ENCODE measurements at places on chromosomes 5 and 9.

GRCh38 chr9:91904588-91905236 lies 45.3 kb downstream of the ROR2 start:
- no peak for DNase-seq

DNA sequence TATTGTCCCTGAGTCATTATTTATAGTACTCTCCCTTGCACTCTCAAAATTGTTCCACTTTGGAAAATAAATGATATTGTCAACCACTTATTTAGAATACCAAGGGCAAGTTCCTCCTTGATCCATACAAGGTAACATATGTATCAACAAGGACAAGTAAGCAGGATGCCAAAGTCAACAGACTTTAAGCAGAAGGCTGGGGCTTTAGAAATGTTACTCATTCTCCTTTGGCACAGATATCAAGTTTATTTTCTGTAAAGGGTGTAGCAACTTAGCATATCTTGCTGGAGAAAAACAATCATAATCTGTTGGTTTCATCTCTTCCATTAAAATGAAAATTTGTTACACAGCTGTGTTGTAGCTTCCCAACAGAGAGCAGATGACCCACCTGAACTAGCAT lies 248.7 kb upstream of the SLC30A5 start:
- no peak for DNase-seq

DNA sequence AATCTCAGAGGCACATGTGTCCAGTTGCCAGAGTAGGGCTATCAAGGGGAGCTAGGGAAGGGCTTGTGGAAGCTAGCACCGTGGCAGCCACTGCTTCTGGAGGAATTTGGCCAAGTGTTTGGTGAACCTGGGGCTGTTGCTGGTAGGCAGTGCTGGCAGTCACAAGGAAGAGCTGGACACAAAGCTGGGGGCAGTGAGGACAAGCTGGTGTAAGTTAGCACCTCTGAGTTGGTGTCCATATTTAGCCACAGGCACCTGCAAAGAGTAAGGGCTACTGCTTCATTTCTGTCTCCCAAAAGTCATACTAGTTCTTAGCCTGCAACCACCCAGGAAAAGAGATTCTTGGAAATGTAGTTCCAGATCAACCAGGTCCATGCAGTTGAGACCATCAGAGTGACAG lies 359.4 kb downstream of the CSNK1G3 start:
- DNase-seq = no peak

DNA sequence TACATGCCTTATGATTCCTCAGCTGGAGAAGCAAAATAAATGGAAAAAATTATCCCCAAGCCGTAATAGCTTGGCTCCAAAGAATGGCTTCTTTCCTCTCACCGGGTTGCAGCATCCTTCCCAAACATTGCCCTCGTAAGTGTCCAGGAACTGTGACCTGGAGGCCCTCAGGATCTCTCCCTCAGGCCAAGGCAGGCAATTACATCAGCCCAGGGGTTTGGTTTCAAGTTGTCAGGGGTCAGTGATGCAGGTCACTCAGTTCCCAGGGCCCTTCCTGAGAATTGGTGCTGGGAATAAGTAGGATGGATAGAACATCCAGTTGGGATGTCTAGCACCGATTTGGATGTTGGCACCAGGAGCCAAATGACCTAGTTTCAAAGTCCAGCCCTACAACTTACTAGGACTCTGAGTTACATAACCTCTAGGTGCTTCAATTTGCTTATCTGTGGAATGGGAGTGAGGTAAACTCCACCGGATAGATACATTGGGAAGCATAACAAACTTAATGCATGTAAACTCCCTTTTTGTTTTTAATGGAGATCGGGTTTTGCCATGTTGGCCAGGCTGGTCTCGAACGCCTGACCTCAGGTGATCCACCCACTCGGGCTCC lies 133.5 kb upstream of the DAP start:
- no peak for DNase-seq

- DNase-seq = no peak
These were observed 73.5 kb downstream of the TRIM36 start for GRCh38 chr5:115096034-115096769.

DNA sequence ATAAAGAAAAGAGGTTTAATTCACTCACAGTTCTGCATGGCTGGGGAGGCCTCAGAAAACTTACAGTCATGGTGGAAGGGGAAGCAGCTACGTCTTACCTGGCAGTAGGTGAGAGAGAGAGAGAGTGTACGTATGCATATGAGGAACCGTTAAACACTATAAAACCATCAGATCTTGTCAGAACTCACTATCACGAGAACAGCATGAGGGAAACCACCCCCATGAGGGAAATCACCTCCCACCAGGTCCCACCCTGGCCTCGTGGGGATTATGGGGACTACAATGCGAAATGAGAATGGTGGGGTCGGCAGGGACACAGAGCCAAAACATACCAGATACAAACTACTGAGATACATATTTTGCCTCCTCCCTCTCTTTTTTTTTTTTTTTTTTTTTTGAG lies 10.8 kb upstream of the FER start:
- no peak for DNase-seq

DNA sequence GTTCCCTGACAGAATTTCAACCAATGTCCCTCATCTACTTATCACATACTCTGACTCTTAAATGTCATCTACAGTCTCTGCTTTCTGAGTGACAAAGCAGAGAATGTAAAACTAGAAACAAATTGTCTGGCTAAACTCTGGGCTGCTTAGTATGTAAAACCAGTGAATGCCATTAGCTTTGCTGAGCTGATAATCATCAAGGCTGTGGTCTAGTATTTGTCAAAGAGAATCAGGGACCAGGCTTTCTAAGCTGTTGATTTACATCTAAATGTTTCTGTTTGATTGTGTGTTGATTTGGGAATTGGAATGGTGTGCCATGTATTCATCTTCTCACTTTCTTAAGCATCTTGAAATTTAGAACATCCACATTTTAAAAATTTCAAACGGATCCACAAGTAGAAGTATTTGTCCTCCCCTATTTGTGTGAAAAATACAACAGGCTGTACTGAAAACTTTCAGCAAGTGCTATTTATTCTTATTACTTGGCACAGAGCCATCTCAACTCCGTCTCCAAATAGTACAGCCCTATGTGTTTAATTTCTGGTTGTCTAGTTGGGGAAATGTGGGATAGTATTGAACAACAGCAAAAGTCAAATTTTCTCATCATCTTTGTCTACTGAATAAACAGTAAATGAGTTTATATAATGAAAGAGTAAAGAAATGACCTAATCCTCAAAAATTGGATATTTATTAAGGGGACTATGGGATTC lies 251.5 kb downstream of the KCTD16 start:
- no peak for DNase-seq

- DNase-seq = no peak
These were observed 65.6 kb downstream of the RALGPS1 start for GRCh38 chr9:126980231-126980630.

GRCh38 chr5:165457859-165458481 lies 1952.6 kb downstream of the MAT2B start:
- DNase-seq = no peak

DNA sequence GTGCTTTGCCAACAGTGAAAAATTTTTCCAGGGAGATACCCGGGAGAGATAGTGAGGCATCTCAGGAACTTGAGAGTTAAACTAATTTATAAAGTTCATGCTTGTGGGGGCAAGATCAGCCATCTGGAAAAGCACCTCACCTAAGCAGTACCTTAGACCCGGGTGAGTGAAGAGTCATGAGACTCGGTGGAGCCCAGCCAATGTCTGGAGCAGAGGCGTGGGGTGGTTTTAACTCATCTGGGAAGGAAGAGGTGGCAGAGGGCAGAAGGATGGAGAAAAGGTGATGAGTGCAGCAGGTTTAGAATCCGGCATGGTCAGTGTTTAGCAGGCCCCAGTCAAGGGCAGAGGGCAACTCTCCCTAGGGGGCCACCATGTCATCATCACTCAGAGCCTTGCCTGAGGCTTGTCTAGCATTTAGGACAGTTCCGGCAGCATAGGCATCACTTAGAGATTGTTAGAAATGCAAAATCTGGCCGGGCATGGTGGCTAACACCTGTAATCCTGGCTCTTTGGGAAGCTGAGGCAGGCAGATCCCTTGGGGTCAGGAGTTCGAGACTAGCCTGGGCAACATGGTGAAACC lies 4.3 kb upstream of the RNF183 start:
- DNase-seq = no peak

GRCh38 chr5:40356248-40356647 lies 323.5 kb upstream of the PTGER4 start:
- DNase-seq = no peak

- DNase-seq = no peak
These were observed 796 bp downstream of the TRIM52 start for GRCh38 chr5:181259974-181260719.

- no peak for DNase-seq
These were observed 25.0 kb downstream of the LPAR1 start for GRCh38 chr9:111013250-111013649.

DNA sequence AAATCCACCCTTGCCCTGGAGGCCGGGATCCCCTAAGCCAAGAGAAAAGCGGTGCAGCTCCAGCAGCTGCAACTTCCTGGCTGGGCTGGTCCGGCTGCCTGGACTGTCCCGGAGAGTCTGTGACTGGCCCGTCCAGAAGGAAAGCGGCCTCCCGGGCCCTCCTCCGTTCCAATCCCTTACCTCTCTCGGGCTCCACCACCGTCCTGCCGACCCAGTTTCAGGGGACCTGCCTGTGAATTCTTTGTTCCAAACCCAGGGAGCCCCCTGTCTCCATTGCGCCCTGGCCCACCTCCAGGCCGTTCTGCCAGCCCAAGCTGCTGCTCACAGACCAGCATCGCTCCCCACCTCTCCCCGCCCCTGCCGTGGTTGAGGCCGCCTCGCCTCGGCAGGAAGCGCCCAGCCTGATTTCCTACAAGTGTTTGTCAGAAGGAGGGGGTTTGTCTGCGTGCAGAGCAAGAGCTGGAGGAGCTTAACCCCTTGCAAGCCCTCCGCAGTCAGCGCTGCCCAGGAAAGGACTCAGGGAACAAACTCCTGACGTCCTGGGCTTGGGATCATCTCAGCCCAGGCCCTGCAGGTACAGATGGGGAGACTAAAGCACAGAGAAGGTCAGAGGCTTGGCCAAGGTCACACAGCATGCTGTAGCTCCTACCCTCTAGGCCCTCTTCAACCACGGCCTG lies at the start of gene AKNA:
Gene AKNA, minus strand, starts transcription at position 303 of the 677 bp plus-strand sequence. CDS start 6,649 bp downstream, outside the sequence.
- no peak for DNase-seq

DNA sequence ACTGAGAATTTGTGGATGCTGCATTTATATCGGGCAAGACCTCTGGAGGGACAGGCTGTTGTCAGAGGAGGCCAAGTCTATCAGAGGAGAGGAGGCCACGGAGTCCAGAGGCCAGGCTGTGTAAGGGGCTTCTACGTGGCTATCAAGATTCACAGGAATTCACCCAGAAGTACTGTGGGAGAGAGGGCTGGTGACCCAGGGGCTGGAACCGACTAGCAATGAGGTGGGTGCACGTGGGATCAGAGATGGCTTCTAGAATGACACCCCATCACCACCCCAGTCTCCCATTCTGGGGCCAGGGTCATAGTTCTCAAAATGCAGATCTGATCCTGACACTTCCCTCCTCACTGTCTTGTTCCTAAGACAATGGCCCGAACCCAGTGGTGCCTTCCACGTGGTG lies 61.2 kb upstream of the PHYKPL start:
- DNase-seq = no peak

DNA sequence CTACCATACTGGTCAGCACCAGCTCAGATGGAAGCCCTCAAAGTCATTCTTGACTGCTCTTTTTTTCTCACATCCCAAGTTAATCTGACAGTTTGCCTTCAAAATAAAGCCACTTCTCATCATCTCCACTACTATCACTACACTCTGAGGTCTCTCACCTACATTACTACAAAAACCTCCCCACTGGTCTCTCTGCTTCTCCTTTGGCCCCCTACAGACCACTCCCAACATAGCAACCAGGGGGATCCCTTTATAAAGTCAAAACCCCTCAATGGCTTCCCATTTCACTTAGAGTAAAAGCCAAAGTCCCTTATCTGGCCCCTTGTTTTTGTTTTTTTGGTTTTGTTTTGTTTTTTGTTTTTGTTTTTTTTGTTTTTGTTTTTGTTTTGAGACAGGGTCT lies 4.6 kb downstream of the ARAP3 start:
- no peak for DNase-seq

DNA sequence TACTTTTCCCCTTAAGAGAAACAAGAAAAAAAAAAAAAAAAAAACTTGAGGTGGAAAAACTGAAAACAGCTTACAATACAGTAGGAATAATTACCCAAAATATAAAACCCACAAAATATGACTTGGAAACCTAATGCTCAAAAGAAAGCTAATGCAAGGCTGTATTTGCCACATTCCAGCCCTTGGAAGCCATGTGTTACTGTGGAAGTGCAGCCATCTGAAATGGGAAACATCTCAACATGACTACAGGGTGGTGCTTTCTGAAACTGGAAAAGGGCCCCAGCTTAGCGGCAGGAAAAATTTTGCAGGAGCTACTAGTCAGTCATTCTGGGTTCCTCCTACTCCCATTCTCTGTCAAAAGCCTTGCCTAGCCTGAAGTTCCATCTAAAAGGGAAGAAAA lies 20.4 kb downstream of the CDK5RAP2 start:
- DNase-seq = no peak

- DNase-seq = no peak
These were observed 208.8 kb upstream of the TAS2R1 start for GRCh38 chr5:9838916-9839315.

- no peak for DNase-seq
These were observed 33.0 kb downstream of the GOLGA2 start for GRCh38 chr9:128242828-128243214.

GRCh38 chr5:3355126-3355525 lies 240.5 kb upstream of the IRX1 start:
- DNase-seq = no peak

DNA sequence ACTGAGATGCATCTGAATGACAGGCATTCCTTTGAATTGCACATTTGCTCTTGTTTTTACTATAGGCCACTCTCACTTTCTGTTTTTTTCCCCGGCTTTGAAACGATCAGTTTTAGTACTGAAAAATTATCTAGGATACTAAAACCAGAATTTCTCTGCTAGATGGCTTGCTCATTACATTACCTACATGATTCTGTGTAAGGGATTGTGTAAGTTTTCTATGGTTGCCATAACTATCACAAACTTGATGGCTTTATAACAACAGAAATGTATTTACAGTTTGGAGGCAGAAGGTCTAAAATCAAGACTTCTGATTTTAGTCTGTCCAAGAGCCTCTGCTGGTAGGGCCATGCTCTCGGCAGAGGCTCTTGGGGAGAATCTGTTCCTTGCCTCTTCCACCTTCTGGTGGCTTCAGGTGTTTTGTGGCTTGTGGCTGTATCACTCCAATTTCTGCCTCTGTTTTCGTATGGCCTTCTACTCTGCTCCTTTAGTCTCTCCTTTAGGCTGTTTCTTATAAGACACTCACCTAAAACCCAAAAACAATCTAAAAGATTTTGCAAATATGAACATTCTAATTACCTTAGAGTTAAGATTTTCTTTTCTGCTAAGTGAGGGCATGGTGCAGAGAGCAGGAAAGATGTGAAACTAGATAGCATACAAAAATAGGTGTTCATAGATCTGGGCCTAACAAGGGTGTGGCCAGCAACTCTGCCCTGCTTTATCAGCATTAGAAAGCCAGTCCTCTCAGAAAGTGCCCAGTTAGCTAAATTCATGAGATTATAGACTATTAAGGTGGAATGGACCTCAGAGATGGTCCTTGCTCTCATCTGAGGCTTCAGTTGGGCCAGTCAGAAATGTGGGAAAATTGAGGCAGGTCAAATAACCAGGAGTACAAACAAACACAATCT lies 93.3 kb upstream of the CDKN2B start:
- DNase-seq = no peak

Measured in NCI-H2081 treated with DMSO at 0.1 percent for 48 hours (cell line).